Umbilical cord (tissue), 2 donors: ENCODE measurements at places on chromosomes 13 and 19.

DNA sequence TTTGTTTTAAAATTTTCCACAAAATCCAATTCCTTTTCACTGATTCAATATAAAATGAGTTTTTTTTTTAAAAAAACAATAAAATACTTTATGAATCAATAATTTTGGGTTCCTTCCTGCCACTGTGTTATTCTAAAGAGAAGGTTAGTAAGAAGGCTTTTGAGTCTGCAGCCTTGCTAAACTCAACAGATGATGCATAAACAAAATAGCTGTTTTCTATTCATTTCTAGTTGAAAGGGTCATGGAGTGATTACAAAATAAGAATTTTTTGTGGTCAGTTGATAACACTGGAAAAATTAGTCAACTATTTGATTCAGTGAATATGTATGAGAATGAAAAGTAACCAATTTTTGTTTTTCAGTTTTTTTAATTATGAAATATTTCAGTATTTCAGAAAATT lies 169.9 kb downstream of the VWA8 start:
- no peak for DNase-seq

DNA sequence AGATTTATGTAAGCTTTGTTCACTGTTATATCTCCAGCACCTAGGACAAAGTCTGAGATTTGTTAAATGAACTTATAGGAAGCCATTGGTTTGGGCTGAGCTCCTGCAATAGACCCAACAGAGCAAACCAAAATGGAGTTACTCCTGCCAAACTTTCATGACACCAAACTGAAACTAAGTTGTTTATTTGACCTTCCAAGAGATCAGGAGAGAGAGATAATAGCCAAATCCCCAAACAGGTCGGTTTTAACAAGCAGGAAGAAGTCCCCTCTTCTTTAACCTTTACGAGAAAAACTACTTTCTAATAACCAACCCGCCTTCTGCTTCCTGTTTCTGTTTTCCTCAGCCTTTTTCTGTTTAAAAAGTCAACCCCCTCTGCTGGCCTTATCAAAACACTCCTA lies 54.9 kb upstream of the ATP12A start:
- DNase-seq: no peak

DNA sequence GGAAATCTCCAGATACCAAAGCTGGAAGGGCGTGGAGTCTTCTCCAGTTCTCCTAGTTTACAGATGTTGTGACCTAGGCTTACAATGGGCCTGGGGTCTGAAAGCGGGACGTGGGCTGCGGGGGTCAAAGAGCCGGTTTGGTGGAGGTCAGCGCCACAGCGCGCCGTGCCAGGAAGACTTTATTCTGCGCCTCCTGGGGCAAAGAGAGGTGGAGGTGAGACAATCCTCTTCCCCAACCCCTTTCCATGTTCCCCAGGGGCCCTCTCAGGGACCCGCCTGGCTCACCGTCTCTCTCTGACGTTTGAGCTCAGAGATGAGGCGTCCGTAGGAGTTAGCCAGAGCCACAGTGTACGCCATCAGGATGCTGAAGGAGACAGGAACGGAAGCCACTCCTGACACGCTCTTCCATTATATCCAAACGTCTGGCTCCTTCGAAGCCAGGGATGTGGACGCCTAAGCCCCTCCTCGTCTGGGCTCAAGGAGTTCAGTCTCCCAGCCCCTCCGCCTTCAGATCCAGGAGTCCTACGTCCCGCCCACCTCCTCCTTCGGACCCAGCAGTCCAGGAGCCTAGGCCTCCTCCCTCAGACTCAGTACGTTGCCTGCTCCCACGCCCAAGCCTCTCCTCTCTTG lies 776 bp upstream of the LENG1 start:
- DNase-seq: peak; percentile 51

GRCh38 chr13:102679449-102680132 lies 15.3 kb downstream of the METTL21C start:
- no peak for DNase-seq
